ENCODE measurements at places on chromosomes 5 and 9.

GRCh38 chr9:93051680-93052089 is 6.8 kb upstream of the SUSD3 start:
- DNase-seq = peak; percentile 53

GRCh38 chr9:18330401-18331309 is 143.3 kb upstream of the ADAMTSL1 start:
- DNase-seq = no peak

- peak; percentile 18 for DNase-seq
These were observed 42.7 kb upstream of the RARS1 start for GRCh38 chr5:168443533-168443932.

- no peak for DNase-seq
These were observed 420.0 kb downstream of the SEMA5A start for GRCh38 chr5:9125852-9126251.

DNA sequence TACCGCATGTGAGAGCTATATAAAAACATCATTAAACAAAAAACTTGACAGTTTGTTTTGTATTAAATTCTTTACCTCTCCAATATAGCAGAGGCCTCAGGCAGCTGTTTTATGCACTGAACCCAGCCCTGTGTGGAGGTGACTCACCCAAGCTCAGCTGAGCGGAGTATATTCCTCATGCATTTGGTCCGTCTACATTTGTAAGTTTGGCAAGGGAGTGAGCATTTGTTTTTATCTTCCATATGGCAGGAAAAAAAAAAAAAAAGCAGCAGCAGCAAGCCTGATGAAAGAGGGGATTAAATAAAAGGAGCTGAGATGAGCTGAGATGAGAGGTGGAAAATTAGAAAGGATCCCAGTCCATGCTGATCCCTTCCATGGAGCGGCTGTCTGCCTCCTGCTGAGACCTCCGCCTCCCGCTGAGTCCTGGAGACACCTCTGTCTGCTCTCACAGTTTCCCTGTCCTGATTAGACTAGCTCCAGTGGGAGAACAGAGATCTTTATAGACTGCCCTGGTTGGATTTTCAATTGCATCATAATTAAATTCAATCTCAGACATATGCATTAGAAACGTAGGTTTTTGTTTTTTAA is 112.0 kb upstream of the CTNND2 start:
- DNase-seq = no peak

- no peak for DNase-seq
These were observed 166.6 kb downstream of the SMARCA2 start for GRCh38 chr9:2181792-2182191.

GRCh38 chr5:156824241-156824640 is 25.9 kb upstream of the PPP1R2B start:
- DNase-seq = no peak

- no peak for DNase-seq
These were observed 735 bp downstream of the PTGR1 start for GRCh38 chr9:111598733-111599091.

DNA sequence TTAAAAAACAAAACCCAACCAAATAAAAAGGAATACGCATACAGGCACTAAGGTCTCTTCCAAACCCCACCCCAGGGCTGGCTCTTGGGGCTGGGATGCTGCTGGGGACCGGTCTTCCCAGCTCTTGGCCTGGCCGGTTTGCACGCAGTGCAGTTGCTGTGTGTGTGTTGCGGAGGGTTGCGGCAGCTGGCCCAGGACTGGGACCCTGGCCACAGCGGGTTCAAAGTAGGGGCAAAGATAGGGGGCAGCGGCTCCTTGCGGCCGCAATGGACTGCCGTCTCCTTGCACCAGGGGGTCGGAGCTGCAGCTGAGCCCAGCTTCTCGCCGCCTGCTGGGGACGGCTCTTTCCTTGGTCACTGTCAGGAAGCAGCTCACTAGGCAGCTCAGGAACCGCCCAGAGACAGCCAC is 5.0 kb downstream of the DMRT3 start:
- no peak for DNase-seq

- DNase-seq = no peak
These were observed 88.6 kb downstream of the ANKRD31 start for GRCh38 chr5:75148051-75148450.

DNA sequence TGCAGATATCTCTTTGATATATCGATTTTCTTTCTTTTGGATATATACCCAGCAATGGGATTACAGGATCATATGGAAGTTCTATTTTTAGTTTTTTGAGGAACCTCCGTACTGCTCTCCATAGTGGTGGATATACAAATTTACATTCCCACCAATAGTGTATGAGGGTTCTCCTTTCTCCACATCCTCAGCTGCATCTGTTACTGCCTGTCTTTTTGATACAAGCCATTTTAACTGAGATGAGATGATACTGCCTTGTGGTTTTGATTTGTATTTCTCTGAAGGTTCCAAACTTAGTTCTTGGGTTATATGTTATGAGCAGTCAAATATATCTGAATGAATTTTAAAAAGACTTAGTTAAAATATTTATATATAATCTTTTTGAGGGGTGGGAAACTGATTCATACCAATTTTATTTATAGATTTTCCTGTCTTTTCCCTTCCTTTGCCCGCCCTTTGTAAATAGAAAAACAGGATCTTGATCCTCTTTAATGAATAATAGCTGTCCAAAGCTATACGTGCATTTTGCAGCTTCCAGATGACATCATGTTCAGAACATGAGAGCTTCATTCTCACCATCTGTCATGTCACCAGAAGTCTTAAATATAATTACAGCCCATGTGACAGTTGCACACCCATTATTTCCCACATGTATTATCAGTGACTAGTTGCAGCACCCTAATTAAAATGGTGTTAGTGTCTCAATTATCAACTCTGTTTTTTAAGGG is 6.2 kb upstream of the ARHGEF28 start:
- no peak for DNase-seq

- no peak for DNase-seq
These were observed 215.1 kb upstream of the PAPPA start for GRCh38 chr9:115938479-115938878.

GRCh38 chr9:135221576-135221950 is 134.1 kb downstream of the OLFM1 start:
- DNase-seq = no peak

DNA sequence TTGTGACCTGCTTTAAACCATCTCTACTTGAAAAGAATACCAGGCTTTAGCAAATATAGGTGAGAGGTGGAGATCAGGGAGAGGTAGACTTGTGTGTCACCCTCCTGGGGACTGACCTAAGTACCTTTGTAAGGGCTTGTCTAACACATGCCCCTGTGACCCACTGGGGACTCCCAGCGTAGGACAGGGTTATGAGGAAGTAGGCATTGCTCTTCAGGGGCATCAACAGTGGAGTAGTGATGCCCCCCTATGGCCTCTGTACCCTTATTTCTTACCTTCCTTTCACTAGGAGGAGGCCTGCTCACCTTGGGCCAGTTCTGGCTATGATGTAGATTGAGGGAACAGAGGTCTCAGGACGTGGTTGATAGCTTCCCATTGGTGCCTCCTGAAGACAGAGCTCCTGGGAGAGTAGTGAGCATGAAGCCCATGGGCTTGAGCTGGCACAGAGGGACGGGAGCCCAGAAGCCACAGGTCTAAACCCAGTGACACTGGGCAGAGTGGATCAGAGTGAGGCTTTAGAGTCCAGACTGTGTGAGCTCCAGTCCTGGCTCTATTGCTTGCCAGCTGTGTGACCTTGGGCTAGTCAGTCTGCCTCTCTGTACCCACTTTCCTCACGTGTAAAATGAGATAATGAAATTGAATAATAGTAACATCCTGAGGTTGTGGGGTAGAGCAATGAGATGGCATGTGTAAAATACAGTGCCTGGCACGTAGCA is 191.7 kb downstream of the AOPEP start:
- DNase-seq = no peak

DNA sequence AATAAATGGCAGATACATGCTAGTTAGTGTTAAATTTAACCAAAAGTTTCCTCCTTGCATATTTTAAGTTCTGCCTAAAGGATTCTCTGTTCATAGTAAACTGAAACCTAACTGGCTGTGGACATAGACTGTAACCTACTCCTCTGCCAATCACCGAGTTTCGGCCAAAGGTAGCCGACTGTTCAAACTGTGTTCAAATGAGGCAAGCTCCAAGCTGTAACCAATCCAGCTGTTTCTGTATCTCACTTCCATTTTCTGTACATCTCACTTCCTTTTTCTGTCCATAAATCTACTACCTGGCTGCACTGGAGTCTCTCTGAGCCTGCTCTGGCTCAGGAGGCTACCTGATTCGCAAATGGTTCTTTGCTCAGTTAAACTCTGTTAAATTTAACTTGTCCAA is 44.1 kb downstream of the KCNV2 start:
- DNase-seq = no peak

DNA sequence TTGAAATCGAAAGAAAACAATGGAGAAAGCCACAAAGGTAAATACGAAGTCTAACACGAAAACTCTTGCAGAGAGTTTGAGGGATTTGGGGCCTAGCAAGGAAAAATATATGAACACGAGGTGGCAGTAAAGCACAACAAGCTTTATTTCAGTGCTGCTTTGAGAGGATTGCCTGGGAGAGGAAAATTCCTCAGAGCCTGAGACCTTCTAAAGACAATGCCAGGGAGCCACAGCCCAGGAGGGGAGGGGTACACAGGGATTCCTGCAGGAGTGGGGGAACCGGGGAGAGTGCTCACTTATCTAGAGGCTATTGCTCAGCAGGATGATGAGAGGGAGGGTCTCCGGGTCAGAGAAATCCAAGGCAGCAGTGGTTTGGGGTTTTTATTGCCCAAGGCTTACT is 134.9 kb upstream of the ADCY2 start:
- DNase-seq = peak; percentile 10

GRCh38 chr5:66862020-66862419 is 265.8 kb downstream of the MAST4 start:
- no peak for DNase-seq

- no peak for DNase-seq
These were observed 8.4 kb upstream of the JMY start for GRCh38 chr5:79227484-79228025.

GRCh38 chr5:1497242-1497777 is 26.4 kb downstream of the LPCAT1 start:
- DNase-seq = no peak

GRCh38 chr5:181088289-181088688 is 42.7 kb downstream of the OR2V1 start:
- no peak for DNase-seq

- DNase-seq = no peak
These were observed 38.1 kb upstream of the FCN1 start for GRCh38 chr9:134955801-134956200.

DNA sequence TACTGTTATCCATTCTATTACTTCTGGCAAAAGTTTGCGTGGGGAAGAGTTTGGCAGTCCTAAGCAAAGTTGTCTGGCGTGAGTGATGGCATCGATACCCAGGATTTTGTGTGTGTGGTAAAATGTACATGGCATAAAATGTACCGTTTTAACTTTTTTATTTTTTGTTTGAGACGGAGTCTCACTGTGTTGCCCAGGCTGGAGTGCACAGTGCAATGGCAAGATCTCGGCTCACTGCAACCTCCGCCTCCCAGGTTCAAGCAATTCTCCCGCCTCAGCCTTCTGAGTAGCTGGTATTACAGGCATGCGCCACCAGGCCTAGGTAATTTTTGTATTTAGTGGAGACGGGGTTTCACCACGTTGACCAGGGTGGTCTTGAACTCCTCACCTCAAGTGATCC is 55.4 kb upstream of the TJP2 start:
- no peak for DNase-seq

DNA sequence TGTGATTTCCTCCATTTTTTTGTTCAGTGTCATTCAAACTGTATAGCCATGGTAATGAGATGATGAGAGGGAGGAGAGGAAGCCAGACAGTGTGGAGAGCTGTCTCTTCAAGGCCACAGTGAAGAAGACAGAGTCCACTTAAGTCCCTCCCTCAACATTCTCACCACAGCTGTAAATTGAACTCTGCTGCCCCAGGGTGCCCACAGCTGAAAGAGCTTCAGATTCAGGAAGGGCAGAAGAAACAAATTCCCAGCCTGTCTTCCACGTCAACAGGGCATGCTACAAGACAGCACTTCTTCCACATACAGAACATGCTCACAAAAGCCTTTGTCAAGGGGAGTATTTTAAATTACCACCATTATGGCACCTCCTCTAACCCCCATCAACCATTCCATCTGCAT is 100.4 kb downstream of the KLHL3 start:
- no peak for DNase-seq

GRCh38 chr5:168674893-168675482 is 95.8 kb upstream of the PANK3 start:
- DNase-seq = no peak

GRCh38 chr5:135576075-135576599 is 2.7 kb downstream of the CXCL14 start:
- DNase-seq = peak; percentile 39

GRCh38 chr5:99437986-99438385 is 509.2 kb upstream of the CHD1 start:
- no peak for DNase-seq

GRCh38 chr9:100011062-100011681 is 87.6 kb downstream of the ERP44 start:
- no peak for DNase-seq

GRCh38 chr5:50808406-50808805 is 142.0 kb downstream of the PARP8 start:
- DNase-seq = no peak

DNA sequence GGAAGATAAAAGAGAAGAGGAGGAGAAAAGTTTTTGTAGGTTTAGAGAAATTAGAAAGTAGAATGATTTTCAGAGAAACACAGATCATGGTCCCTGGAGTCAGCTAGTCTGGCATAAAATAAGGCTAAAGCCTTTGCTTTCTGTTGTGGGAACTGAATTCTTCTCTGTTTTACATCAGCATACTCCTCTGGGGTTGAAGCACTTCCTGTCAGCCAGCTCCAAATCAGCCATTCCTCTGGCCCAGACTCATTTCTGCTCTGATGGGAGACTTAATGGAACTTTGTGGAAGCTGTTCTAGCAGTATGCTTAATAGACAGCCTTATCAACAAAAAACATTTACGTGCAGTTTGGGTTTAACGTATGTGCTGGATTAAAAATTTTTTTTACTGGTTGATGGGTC is 143.2 kb downstream of the HMHB1 start:
- peak; percentile 34 for DNase-seq

DNA sequence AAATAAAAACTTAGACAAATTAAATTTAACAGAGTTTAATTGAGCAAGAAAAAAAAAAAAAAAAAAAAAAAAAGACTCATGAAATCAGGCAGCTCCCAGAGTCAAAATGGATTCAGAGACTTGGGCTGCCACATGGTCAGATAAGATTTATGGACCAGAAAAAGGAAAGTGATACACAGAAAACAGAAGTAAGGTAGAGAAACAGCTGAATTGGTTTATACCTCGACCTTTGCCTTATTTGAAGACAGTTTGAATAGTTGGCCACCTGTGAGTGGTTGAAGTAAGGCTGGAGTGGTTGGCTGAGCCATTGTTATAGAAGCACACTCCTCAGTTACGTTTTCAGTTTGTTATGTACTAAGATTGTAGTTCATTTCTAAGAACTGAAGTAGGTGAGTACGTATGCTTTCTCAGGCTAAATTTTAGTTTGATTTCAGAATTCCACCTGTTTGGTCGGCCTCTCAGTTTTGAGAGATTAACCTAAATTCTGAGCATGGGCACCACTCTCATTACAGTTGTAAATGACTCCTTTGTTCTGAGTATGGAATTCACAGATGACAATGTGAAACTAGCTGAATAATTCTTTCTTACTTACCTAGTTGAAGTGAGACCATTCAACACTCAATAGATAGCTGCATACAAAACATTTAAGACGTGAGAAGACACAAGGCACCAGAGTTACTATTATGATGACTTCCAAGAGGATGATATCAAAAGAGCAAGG is 149.0 kb downstream of the AOPEP start:
- no peak for DNase-seq

GRCh38 chr5:12367973-12368372 is 463.7 kb upstream of the CTNND2 start:
- no peak for DNase-seq

- DNase-seq = no peak
These were observed 231.1 kb downstream of the MLLT3 start for GRCh38 chr9:20391208-20391607.

All from GM04503 (cell line).